ENCODE measurements at places on chromosomes 3 and 15.

DNA sequence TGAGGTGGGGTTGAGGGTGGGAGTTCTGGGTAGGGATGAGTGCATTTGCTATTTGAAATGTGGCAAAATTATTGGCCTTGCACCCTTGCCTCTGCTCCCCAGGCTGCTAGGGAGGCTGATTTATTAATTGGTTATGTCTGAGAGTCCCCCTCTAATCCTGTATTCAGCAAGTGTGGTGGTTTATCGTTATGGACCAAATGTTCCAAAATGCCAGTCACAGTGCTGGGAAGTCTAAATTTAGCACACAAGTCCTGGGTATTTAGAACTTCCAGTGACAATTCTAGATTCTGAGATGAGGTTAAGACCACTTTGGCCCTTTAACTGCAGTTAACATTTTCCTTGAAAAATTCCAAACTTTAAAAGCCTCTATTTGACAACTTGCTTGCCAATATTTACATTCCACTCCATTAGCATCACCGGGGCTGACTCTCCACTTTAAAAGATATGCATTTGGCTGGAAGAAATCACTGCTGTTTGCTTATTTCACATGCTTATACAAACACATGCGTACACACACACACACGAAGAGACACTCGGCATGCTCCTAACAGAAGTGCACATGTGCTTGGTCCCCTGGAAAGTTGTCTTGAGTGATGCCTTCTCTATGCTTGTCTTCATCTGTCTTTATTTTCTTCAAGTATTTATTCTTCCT is 247.7 kb downstream of the IL20RB start:
- H3K27ac ChIP-seq, result no peak overlapping the region
- no peak for DNase-seq
- no peak overlapping the region for H3K4me3 ChIP-seq
- H3K27me3 ChIP-seq, result no peaks in the 10 kb centered on the region
- no peaks in the 10 kb centered on the region for H3K4me1 ChIP-seq

- DNase-seq, result no peak
- H3K27me3 ChIP-seq, result peaks cover 21% of the 10 kb centered on the region
- no peaks in the 10 kb centered on the region for H3K4me1 ChIP-seq
- H3K4me3 ChIP-seq, result no peak overlapping the region
- H3K36me3 ChIP-seq, result no peaks in the 10 kb centered on the region
- H3K27ac ChIP-seq, result no peak overlapping the region
These were observed 61.3 kb upstream of the PRR23E start for GRCh38 chr3:127131424-127132170.

- no peak overlapping the region for H3K27ac ChIP-seq
- H3K4me1 ChIP-seq, result no peaks in the 10 kb centered on the region
- H3K27me3 ChIP-seq, result peaks cover 2% of the 10 kb centered on the region
- no peaks in the 10 kb centered on the region for H3K36me3 ChIP-seq
- no peak overlapping the region for H3K4me3 ChIP-seq
These were observed 21.5 kb downstream of the GABRR3 start for GRCh38 chr3:98013411-98014267.

GRCh38 chr3:172965256-172965655 is 175.8 kb downstream of the SPATA16 start:
- H3K27ac ChIP-seq, result no peak overlapping the region
- no peak overlapping the region for H3K4me3 ChIP-seq
- H3K27me3 ChIP-seq, result no peaks in the 10 kb centered on the region
- DNase-seq, result no peak
- H3K36me3 ChIP-seq, result no peaks in the 10 kb centered on the region

DNA sequence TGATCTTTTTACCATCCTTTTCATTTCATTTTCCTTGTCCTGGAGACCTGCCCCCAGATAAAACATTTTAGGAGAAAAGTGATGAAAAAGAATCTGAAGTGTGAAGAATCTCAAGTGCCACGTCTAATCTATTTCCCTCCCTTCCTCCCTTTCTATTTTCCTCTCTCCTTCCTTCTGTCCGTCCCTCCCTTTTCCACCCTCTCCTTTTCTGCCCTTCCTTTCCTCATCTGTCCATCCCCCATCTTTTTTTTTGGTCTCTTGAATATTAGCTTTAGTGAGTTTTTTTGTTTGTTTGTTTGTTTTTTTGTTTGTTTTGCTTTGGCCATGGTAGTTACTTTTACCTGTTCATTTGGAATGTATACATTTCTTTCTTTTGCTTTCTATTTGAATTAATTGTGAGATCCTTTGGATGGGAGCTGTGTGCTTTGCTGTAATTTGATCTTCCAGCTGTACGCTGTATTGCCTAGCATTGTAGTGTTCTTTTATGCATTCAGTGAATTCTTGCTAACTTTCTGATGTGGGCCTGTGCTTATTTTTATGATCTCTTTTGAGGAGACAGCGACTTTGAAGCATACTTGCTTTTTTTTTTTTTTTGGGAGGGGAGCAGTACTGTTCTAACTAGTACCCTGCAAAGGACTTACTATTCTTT is 19.2 kb downstream of the CDIN1 start:
- H3K36me3 ChIP-seq, result peaks cover 2% of the 10 kb centered on the region
- no peaks in the 10 kb centered on the region for H3K27me3 ChIP-seq
- DNase-seq, result no peak
- no peak overlapping the region for H3K27ac ChIP-seq
- no peak overlapping the region for H3K4me3 ChIP-seq

DNA sequence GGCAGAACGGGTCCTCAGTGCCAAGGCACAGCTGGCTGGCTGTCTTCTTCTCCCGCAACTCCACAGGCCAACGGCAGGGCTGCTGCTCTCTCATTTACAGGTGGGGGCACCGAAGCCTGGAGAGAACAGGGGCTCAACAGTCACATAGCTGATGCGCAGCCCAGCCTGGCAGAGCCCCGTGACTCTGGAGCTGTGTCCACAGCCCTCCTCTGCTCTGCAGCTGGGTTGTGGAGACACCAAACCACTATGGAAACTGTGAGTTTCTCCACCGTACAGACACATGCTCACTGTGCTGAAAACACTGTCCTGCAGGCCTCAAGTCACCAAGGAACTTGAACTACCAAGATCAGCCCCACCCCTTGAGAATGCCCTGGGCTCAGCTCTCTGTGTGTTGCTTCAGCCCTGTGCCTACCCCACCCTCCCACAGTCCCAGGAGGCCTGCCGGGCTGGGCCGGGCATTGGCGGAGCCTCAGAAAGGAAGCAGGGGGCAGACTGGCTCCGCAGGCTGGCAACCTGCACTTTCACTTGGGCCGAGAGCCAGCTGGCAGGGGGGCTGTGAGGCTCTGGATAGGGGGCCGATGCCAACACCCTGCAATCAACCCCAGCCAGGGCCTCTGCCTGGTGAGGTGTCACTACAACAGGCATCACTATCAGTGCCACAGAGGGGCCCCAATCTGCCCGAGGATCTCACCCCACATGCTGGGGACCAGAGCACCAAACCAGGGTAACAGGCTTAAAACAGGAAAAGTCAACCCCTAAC is 113.7 kb upstream of the RPL32 start:
- peaks cover 86% of the 10 kb centered on the region for H3K4me1 ChIP-seq
- peak; percentile 67 for DNase-seq
- no peaks in the 10 kb centered on the region for H3K27me3 ChIP-seq
- H3K27ac ChIP-seq, result peak overlapping the region; percentile 82
- H3K36me3 ChIP-seq, result peaks cover 59% of the 10 kb centered on the region

DNA sequence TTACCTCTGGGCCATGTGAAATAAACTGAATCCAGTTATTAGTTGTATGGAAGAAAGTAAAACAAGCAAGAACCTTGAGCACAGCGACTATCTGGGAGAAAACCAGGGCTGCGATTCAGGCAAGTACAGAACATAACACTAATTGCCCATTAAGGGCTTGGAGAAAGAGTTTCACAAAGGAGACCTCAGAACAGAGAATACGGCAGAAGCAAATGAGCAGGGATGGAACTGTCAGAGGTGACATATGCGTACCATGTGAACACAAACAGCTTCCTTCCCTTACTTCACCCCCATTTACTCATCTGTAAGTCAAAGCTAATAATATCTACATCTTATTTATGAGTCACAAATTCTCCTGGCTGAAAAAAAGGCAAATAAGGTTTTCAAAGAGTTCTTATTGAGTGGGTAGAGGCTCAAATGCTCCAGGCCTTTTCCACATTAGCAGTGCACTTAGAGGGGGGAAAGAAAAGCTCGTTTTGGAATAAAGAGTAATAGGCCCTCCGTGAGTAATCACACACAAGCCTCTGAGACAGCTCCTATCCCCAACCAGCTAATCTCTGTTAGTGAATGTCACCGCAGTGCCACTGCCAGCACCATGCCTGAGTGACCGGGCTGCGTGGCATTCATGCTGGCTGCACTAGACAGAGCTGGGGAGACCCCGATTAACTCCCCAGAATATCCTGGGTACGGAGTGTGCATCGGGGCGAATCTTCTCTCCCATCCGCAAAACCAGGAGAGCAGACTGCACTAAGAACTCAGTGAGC is 2.6 kb downstream of the PCSK6 start:
- H3K36me3 ChIP-seq, result no peaks in the 10 kb centered on the region
- peaks cover 39% of the 10 kb centered on the region for H3K27me3 ChIP-seq
- no peaks in the 10 kb centered on the region for H3K4me1 ChIP-seq
- no peak overlapping the region for H3K4me3 ChIP-seq

DNA sequence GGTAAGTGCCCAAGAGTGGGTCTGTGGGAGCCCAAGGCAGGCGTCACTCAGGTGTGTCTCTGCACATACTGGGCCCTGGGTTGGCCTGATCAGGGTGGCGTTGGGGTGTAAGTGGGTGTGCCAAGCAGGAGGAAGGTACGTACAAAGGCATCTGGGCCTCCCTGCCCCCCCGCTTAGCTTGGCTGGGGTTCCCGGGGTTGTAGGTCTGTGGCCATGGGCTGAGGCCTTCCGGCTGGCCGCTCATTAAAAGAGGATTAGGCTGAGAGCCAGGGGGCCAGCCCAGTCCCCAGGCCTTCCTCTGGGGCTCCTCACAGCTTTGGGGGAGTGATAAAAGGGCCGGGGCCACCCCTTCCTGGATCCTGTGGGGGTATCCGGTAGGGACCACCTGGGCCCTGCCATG is 13.3 kb downstream of the SEMA3F start:
- no peak overlapping the region for H3K27ac ChIP-seq
- no peaks in the 10 kb centered on the region for H3K4me1 ChIP-seq
- no peak overlapping the region for H3K4me3 ChIP-seq
- no peaks in the 10 kb centered on the region for H3K36me3 ChIP-seq
- no peak for DNase-seq
- peaks cover 2% of the 10 kb centered on the region for H3K27me3 ChIP-seq

GRCh38 chr3:127820826-127821313 is 1.4 kb downstream of the MGLL start:
- H3K4me1 ChIP-seq, result peaks cover 29% of the 10 kb centered on the region
- no peak overlapping the region for H3K27ac ChIP-seq
- no peak for DNase-seq
- peak overlapping the region; percentile 5 for H3K4me3 ChIP-seq

GRCh38 chr3:46143951-46144473 is 64.1 kb downstream of the CCR1 start:
- no peak for DNase-seq
- no peaks in the 10 kb centered on the region for H3K27me3 ChIP-seq
- H3K36me3 ChIP-seq, result no peaks in the 10 kb centered on the region
- H3K27ac ChIP-seq, result no peak overlapping the region
- no peak overlapping the region for H3K4me3 ChIP-seq

GRCh38 chr3:138940446-138940845 is 6.5 kb downstream of the FOXL2 start:
- no peak overlapping the region for H3K4me3 ChIP-seq
- no peak overlapping the region for H3K27ac ChIP-seq
- H3K4me1 ChIP-seq, result peaks cover 51% of the 10 kb centered on the region
- H3K36me3 ChIP-seq, result no peaks in the 10 kb centered on the region
- DNase-seq, result no peak

DNA sequence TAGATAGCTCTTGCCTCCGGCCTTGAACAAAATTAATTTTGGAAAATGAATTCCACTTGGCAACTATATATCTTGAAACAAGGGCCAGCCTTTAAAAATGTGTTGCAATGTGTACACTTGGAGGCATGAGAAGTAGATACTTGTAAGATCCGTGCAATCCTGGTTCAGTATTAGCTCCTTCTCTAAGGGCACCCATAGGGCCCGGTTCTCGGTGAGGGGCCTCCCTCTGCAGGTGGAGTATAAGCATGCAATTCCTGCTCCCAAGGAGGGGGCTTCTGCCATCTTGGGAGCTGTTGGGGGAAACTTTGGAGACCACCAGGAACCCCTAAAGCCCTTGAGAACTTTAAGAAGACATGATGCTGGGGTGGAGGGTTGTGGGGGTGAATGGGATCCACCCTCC is 388.7 kb upstream of the RGMA start:
- no peak overlapping the region for H3K4me3 ChIP-seq
- H3K4me1 ChIP-seq, result no peaks in the 10 kb centered on the region
- no peak for DNase-seq
- no peak overlapping the region for H3K27ac ChIP-seq
